HCT116 (cell line): ENCODE measurements at places on chromosomes 16 and 17.

GRCh38 chr17:37037590-37038155 lies 88.9 kb downstream of the AATF start:
- DNase-seq: no peak

DNA sequence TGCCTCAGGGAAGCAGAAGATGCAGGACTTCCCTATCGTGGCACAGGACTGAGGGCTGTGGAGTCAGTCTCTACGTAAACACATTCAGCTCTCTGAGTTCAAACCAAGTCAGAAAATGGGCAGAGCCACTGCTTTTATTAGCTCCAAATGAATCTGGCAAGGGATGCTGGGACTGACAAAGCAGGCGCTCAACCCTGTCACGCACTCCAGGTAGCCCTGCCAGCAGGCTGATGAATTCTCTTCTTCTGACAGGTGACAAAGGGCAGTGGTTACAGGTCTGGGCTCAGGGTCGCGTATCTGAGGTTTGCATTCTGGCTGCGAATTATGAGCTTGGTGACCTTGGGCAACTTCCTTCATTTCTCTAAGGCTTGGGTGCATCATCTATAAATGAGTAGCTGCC lies 9.4 kb downstream of the RPH3AL start:
- DNase-seq: no peak

GRCh38 chr17:78979780-78980623 lies at the start of gene LGALS3BP:
Gene LGALS3BP (minus strand): TSS chr17:78979923. CDS start chr17:78977191, 2,732 bp downstream.
- peak; percentile 70 for DNase-seq

DNA sequence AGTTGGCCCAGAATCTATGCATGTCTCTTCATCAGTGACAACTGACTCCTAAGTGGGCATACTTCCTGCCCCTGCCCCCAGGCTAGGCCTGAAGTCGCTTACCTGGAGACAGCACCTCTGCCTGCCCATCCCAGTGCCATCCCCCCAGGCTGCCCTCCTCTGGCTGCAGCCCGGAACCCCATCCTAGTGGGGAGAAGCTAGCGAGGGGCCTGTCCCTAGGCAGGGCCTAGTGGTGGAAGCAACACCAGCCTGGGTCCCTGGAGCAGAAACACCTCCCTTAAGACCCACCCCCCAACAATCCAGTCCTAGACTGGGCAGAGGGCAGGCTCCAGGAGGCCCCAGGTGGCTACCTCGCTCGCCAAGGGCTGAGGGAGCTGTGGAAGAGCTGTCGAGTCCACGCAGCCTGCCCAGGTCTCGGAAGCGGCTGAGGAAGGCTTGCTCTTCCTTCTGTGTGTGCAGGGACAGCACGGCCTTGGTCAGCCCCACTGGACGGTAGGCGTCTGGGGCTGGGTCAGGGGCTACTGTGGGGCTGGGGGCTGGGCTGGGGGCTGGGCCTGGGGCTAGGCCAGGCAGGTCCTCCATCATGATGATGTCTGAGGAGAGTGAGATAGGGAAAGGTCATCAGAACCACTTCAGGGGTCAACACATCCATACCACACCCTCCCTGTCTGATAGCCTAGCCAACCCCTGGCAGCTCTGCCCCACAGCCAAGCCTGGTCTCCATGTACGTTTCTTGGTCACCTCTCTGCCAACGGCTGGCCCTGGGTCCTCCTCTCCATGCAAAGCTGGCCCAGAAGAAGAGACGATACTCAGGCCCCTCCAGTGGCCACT lies 7.6 kb downstream of the PER1 start:
- DNase-seq: no peak

- no peak for DNase-seq
Measured at GRCh38 chr16:81526199-81526598, 81.6 kb downstream of the CMIP start.

GRCh38 chr17:57633236-57633635 lies 111.9 kb downstream of the CCDC182 start:
- DNase-seq: no peak

DNA sequence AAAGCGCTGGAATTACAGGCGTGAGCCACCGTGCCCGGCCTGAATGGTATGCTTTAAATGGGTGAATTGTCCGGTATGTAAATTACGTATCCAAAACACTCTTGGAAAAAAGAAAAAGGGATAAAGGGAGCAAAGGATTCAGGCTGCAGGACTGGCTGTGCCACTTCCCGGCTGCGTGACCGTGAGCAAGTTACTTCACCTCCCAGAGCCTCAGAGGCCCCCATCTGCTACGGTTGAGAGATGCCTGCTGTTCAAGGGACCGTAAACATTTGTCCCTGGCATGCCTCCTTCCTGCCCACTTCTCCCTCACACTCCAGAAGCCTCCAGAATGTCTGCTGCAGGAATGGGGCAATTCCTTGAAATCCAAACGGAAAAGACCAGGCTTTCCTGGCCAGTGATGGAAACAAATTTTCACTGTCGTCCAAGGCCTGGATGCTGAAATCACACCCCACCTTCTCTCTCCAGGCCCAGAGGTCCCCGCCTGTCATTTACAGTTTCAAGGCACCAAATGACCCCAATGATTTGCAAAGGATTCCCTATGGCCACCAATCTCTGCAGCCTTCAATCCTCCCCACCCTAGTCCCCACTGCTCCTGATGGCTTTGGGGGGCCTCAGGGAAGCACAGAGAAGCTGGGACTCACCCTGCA lies 22.9 kb upstream of the LITAF start:
- no peak for DNase-seq

DNA sequence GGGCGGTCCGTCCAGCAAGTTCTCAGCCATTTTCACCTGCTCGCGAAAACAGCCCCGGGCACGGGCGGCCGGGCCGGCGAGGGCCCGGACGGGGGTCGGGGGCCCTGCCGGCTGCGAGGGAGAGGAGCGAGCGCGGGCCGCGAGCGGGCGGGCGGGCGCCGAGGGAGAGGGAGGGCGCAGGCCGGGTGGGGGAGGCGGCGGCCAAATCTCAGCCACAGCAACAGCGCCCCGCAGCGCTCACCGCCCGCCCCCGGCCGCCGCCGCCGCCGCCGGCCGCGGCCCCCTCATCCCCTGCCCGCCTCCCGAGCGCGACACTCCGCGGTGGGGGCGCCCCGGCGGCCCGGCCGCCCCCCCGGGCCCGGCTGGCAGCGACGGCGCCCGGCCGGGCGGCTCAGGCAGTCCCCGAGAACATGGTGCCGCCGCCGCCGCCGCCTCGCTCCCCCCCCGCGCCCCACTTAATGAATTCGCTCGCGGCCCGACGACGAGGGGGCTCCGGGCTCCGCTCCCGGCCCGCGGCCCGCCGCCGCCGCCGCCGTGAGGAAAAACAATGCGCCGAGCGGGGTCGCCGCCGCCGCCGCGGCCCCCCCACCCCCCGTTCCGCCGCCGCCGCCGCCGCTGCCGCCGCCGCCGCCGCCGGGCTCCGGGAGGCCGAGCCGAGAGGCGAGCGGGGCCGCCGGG lies 487 bp downstream of the CREBBP start:
- DNase-seq: no peak

GRCh38 chr16:595094-595528 lies 5.2 kb downstream of the RAB40C start:
- DNase-seq: no peak

DNA sequence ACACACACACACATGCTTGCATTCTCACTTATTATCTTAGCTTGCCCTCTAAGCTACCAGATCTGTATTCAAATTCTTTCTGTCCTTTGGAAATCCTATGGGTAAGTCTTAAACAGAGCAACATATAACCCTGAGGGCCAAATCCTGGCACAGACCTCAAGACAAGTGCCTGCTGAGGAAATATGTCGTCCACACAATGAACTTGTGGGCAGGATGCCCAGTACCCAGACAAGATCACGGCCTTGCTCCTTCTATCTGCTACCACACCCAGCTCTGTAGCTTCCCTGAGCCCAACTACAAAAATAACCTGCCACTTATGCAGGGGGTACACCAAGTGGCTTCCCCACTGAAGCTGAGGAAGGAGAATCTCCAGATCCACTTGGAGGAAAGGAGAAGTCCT lies 37.3 kb upstream of the FA2H start:
- DNase-seq: no peak

DNA sequence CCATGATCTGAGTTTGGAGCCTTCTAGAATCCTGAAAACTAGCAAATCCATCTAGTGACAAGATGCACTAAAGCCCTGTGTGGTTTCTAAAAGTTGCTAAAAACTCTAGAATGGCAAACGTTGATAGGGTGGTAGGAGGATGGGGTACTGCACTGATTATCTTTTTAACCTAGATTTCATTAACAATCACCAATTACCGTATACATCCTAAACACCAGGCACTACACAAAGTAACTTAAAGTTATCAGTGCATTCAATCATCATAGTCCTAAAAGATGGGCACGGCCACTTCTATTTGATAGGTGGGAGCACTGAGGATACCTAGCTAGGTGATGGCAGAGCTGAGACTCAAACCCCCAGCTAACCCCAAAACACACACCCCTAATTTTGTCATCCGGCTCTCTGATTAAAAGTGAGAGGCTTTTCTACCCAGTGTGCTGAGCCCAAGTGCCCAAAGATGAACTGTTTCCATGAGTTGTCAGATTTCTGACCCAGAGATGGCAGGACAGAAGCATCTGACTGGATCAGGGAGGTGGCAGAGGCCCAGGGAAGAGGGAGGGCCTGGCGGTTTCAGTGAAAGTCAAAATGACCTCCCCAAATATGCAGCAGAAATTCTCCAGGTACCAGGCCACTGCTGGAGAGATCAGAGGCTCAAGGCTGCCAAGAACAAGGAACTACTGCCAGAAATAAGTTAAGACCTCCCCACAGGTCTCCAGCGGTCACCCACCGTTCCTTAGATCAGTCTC lies 396.8 kb downstream of the SOX9 start:
- DNase-seq: no peak

- no peak for DNase-seq
Measured at GRCh38 chr16:49463529-49463928, 89.9 kb downstream of the C16orf78 start.

DNA sequence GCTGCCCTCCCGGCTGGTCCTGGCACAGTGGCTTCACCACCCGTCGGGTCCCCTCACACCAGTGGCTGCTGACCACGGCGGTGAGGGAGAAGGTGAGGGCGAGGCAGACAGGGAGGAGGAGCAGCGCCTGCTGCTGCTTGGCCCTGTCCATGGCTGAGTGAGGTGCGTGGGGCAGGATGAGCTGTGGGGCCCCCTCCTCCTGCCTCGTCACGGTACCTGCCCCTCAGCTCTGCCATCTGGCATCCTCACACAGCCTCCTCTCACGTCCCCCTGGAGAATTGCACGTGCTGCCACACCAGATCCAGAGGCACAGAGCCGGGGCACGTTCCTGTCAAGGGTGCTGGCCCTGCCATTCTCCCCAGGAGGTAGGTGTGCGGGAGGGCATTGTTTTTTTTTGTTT lies at the start of gene GSG1L2:
TSS of gene GSG1L2 (minus strand) at position 159 of the 400 bp plus-strand sequence. CDS start at position 151, 8 bp downstream.
- DNase-seq: no peak

DNA sequence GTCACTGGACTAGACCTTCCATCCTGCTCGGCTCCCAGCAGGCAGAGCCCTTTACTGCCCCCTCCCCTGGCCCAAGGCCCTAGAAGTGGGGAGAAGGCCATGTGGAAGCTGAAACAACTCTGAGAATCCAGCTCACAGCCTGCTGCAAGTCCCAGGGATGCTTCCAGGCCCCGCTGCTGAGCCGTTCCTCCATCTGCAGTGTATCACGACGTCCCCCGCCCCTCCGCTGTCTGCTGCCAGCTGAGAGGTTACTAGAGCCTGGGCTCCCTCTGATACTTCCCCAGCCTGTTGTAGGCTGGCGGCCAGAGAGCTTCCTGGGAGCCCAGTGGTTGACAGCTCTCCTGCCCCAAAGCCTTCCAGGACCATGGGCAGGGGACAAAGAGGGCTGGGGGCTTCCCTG lies 118.2 kb downstream of the MGAT5B start:
- DNase-seq: no peak

- DNase-seq: no peak
Measured at GRCh38 chr17:83110735-83111134, 31.3 kb downstream of the METRNL start.

GRCh38 chr17:41451154-41451728 lies 10.5 kb upstream of the KRT38 start:
- no peak for DNase-seq

DNA sequence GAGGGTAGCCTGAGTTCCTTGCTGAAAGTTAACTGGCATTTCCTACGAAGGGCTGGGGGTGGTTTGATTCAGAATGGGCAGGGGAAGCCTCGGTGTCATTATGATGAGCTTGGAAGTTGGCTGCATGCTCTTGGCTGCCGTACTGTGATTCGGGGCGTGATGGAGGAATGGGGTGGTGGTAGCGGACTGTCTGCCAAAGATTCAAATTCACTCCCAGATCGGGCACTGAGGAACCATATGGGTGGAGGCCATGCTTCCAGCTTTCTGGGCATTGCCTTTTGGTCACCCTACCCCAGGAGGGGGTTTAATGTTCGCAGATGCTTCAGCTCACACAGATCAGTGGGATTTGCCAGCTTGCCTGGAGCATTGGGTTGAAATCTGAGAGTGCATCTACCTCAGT lies 492.8 kb upstream of the EEF2KMT start:
- DNase-seq: no peak

DNA sequence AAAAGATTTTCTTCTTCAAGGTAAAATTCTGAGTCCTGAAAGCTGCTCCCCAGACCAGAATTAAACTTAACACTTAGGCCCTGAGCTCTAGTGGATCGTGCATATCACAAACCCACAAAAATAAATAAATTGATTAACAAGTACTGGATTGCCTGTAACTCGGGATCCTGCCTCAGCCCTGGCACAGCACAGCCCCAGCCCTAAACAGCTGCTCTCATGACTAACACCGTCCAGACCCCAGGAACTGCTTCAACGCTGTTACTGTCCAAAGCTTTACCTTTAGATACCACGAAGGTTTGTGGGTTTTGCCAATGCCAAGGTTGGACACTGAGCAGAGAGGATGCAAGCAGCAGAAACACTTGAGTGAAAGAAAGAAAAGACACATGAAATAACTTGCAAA lies 172.5 kb downstream of the COPRS start:
- DNase-seq: no peak

GRCh38 chr16:8962393-8963009 lies 1.2 kb downstream of the USP7 start:
- DNase-seq: no peak

DNA sequence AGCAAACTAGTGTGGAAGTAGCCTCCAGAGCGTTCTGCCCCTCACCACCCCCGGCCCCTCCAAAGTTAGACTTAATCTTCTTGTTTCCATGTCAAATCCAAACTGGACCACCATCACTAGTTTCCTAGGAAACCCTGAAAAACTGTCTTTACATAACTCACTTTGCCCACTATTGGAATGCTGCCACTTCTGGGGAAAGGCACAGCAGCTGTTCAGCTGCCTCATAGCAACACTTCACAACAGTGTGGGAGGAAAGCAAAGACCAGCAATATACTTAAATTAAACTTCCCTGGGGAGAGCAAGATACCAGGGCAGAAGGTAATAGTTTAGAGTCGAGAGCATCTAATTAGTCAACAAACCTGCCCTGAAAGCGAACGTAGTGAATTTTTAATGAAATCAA lies 452.2 kb downstream of the KCNJ2 start:
- no peak for DNase-seq

DNA sequence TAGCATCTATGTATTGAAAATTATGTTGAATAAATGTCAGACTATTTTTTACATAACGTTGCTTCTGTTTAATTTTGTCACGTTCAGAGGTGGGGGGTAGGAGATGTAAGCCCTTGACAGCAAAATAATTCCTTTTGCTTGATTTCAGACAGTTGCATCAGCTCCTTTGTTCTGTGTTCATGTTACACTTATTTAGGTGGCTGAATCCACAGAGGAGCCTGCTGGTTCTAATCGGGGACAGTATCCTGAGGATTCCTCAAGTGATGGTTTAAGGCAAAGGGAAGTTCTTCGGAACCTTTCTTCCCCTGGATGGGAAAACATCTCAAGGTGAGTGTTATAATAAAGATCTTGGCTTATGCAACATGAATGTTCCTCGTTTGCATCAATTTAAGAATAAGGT lies 4.5 kb downstream of the HERPUD1 start:
- DNase-seq: no peak

GRCh38 chr16:87780385-87780989 lies 14.7 kb upstream of the KLHDC4 start:
- DNase-seq: no peak
